Forelimb muscle (tissue), 1 donor: ENCODE measurements at places on chromosomes 12 and 14.

DNA sequence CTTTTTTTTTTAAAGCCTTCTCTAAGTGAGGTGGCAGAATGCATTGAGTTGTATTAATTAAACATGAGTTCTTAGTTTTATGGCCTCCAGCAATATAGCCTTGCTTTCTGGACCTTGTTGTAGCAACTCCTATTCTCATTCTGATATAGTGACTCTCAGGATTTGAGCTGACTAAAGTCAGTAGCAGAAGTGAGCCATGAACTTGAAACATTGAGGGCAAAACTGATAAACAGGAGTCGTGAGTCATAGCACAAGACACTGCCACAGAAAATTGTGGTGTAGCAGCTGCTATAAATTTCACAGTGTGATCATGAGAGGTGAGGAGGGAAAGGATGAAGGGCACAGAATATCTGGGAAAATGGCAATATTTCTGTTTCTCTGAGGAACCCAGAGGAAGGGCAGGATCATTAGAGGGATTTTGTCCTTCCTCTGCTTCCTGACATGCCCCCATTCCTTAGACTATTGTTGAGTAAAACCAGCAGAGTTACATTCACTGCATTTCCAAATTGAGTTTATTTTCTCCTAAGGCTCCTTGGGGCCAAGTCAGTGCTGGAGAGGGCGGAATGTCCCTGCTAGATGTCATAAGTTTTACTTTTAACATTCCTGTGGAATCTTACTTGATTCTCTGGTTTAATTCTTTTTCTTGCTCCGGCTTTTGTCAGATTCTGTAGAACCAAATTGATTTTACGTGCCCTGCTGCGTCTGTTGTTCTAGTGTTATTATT is 7.5 kb downstream of the KLRG1 start:
- DNase-seq: no peak

- DNase-seq: no peak
Measured at GRCh38 chr14:56543436-56543835, 36.2 kb upstream of the TMEM260 start.

DNA sequence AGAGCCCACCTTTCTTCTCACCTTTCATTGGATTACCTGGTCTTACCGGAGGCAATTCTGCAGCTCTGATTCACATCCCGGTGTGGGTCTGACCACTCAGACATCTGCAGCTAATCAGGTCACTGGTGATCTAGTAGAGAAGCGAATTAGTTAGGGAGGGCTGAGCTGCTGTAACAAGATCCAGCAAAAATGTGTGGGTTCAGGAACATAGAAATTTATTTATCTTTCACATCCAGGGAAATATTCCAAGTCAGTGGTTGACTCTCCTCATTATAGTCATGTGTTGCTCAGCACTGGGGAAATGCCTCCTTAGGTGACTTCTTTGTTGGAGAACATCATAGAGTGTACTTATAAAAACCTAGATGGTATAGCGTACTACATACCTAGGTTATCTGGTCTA is 218.7 kb upstream of the PELI2 start:
- no peak for DNase-seq

- DNase-seq: no peak
Measured at GRCh38 chr12:69657376-69658137, 41.5 kb downstream of the BEST3 start.

GRCh38 chr12:102478405-102479098 is 1.8 kb downstream of the IGF1 start:
- DNase-seq: no peak

GRCh38 chr12:1272142-1272541 is 281.1 kb downstream of the ERC1 start:
- no peak for DNase-seq

- no peak for DNase-seq
Measured at GRCh38 chr14:105647784-105648608, 121.6 kb downstream of the TMEM121 start.
